Activated CD8-positive, alpha-beta T cell treated with anti-CD3 and anti-CD28 coated beads, Interleukin-2, amount 10 ng/mL, durations not matched to agents 7 days and 5 days (primary cell): ENCODE measurements at places on chromosomes 1 and 21. TPM values are rescaled to one million over a fixed set of nuclear protein-coding genes. Genes with fewer than 3 reads are reported as not detected.

GRCh38 chr1:171901245-171901644 is 59.9 kb downstream of the DNM3 start:
- no peak for DNase-seq
- peaks cover 6% of the 10 kb centered on the region for H3K4me1 ChIP-seq
- H3K27ac ChIP-seq = no peak overlapping the region
- no peaks in the 10 kb centered on the region for H3K27me3 ChIP-seq
- no peaks in the 10 kb centered on the region for H3K36me3 ChIP-seq

- no peak overlapping the region for H3K27ac ChIP-seq
- DNase-seq = no peak
- H3K4me1 ChIP-seq = no peaks in the 10 kb centered on the region
- no peak overlapping the region for H3K4me3 ChIP-seq
Observed at GRCh38 chr1:20551161-20551560, 1.2 kb upstream of the FAM43B start.

DNA sequence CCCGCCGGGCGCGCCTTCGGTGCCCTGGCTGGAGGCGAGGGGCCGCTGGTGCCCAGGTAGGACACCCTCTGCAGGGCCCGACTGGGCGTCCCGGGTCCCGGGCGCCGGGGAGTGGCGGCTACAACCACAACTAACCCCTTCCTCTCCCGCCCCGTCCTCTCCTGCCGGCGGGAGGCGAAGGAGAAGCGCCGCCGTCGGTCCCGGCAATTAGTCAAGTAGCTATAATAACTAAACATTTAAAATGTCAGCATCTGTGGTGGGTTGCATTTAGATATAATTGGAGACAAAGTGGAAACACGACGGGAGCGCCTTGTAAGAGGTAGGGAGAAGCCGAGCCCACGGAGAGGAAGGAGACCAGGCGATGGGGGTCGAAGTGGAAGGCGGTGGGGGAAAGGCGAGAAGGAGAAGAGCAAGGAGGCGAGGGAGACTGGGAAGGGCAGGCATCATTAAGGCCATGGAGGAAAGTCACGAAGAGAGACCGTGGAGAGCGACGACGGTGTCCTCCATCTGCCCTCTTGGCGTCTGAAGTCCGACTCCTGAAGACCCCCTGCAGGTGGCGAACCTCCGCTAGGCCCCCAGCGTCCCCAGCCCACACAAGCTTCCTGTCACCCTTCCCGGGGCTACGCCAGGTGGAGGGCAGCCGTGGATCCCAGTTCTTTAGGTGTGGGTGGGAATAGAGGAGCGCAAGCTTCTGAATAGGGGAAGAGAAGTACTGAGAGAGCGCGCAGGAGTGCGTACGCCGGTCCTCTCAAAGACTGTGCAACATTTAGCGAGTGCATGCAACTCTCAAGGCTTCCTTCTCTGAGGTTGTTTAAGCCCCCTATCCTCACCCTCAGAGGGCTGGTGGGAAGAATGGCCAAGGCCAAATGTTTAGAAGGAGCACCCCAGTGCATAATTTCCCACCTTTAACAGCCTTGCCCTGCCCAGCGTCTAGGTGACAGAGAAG is 1.6 kb downstream of the CNIH3 start:
- peaks cover 62% of the 10 kb centered on the region for H3K27me3 ChIP-seq
- H3K4me1 ChIP-seq = peaks cover 24% of the 10 kb centered on the region
- H3K27ac ChIP-seq = no peak overlapping the region
- H3K36me3 ChIP-seq = peaks cover 9% of the 10 kb centered on the region
- peak overlapping the region; percentile 52 for H3K4me3 ChIP-seq

DNA sequence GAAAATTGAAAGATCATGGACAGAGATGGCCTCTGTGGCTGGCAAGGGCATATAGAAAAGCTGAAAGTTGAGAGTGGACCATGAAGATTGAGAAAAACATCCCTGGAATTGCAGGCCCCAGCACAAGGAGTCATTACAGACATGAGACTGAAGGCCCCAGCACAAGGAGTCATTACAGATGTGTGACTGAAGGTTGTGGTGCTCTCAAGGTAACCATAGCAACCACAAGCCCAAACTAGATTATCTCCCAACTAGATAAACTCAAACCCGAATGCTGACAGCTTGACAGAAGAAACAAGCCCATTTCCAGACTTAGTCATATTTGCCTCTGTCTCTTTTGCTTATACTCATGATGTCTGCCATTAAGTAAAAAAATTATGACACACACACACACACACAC is 1252.1 kb upstream of the ADGRL4 start:
- H3K4me1 ChIP-seq = no peaks in the 10 kb centered on the region
- no peak for DNase-seq
- H3K36me3 ChIP-seq = no peaks in the 10 kb centered on the region

DNA sequence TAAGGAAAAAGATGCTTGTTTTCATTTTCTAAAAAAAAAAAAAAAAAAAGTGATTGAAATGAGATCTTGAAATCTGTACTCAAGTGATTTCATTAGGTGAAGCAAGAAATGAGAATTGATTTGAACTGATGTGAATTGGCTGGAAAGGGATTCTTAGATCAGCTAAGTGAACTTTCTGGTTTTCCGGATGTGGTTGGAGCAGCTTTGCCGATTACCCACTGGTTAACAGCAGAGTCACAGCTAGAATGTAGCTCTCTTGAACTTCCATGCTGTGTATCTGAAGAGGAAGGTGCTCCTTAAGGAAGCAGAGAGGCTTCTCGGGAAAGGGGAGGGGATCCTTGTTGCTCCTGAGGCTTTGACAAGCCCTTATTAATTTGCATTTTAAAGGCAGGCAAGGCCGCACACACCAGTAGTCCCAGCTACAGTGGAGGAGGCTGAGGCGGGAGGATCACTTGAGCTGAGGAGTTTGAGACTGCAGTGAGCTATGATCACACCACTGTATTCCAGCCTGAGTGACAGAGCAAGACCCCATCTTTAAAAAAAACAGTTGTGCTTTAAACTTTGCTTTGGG is 28.7 kb upstream of the PWP2 start:
- peak overlapping the region; percentile 6 for H3K4me3 ChIP-seq
- peaks cover 73% of the 10 kb centered on the region for H3K4me1 ChIP-seq
- no peak for DNase-seq
- H3K27me3 ChIP-seq = no peaks in the 10 kb centered on the region
- peaks cover 84% of the 10 kb centered on the region for H3K36me3 ChIP-seq
- H3K27ac ChIP-seq = peak overlapping the region; percentile 80

GRCh38 chr1:241934201-241934848 is 23.2 kb upstream of the BECN2 start:
- no peaks in the 10 kb centered on the region for H3K36me3 ChIP-seq
- no peak for DNase-seq
- no peak overlapping the region for H3K4me3 ChIP-seq
- no peaks in the 10 kb centered on the region for H3K27me3 ChIP-seq
- H3K27ac ChIP-seq = no peak overlapping the region
- H3K4me1 ChIP-seq = no peaks in the 10 kb centered on the region

- peaks cover 2% of the 10 kb centered on the region for H3K36me3 ChIP-seq
- H3K4me1 ChIP-seq = peaks cover 19% of the 10 kb centered on the region
- H3K4me3 ChIP-seq = no peak overlapping the region
- H3K27ac ChIP-seq = no peak overlapping the region
- H3K27me3 ChIP-seq = no peaks in the 10 kb centered on the region
Observed at GRCh38 chr1:183604815-183605214, 14.6 kb upstream of the NCF2 start.

DNA sequence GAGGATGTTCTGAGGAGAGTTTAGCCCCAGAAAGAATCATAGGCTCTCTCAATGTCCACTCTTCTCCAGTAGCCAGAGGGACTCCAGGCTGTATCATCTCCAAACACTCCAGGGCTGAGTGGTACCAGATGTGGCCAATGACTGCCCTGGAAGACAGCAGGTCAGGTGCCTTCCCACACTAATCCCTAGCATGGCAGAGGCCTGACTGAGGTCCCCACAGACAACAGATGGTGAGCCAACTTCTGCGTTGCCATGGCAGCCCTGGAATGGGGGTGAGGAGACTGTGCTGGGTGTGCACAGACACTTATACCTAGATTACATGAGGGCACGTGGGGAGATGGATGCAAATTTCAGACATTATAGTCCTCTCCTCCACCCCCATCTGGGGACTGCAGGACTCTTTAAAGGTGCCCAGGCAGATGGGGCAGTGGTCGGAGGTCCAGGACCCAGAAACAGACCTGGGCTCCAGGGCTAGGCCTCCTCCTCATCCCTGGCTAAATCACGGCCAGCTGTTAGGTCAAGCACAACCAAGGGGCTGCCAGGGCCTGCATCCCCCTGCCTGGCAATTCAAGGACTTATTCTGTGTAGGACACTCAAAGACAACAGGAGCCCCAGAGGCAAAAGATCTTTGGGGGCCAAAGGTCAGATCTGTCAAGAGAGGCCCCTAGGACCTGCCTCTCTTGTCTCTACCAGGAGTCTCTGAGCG is 42.9 kb downstream of the CAMK2N1 start:
- H3K27me3 ChIP-seq = peaks cover 3% of the 10 kb centered on the region
- no peak overlapping the region for H3K4me3 ChIP-seq
- no peaks in the 10 kb centered on the region for H3K36me3 ChIP-seq

DNA sequence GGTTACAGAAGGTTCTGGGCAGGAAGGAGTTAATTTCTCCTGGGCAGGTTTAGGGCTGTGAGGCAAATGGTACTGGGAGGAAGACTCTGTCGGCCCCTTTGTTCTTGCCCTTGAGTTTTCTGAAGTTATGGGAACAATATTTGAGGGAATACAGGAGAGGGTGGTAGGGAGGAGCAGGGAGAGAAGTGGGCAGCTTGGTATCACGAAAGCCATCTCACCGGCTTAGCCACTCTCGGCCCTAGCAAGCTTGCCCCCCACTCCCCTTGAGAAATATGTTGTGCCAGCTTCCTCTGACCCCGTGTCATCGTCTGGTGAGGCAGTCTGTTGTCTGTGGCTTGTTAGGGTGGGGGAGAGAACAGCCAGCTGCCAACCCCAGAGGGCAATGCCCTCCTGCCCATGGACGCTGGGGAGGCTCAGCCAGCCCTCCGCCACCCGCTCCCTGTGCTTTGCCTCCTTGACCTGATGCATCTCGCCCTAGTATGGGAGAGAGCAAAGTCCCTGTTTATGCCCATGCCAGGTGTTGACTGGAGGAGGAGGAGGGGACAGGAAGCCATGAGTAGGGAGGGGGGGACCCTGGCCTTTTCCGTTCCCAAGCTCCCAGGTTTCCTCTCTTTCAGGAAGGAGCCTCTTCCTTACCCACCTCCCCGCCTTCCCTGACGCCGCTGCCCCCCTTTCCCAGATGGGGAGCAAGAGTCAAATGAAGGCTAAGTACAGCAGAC is 1.2 kb downstream of the EFNA1 start:
- H3K4me1 ChIP-seq = peaks cover 30% of the 10 kb centered on the region
- peaks cover 43% of the 10 kb centered on the region for H3K27me3 ChIP-seq
- H3K4me3 ChIP-seq = no peak overlapping the region
- no peak overlapping the region for H3K27ac ChIP-seq

GRCh38 chr1:105100102-105100501 is 1350.4 kb downstream of the AMY1C start:
- H3K4me3 ChIP-seq = no peak overlapping the region
- H3K27ac ChIP-seq = no peak overlapping the region
- no peaks in the 10 kb centered on the region for H3K27me3 ChIP-seq
- H3K36me3 ChIP-seq = no peaks in the 10 kb centered on the region

DNA sequence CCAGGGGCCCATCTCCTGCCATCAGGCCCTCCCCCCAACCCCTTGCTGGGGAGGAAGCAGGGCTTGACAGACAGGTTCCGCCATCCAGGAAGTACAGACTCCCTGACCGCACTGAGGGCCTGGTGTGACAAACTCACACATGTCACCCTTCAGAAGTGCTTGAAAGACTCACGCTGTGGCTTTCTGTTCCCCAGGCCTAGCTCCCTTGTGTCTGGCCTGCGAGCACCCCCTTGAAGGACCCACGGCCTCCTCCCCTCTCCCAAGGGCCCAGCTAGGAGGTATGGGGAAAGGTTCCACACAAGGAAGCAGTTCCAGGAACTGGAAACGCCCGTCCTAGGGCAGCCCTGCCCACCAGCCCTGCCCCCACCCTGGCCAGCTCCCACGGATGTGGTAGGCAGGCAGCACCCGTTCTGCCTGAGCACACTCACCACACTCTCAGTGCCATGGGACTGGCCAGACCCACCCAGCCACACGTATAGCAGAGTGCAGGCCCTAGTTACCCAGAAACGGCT is 26.7 kb downstream of the SLC2A1 start:
- peaks cover 99% of the 10 kb centered on the region for H3K4me1 ChIP-seq
- peak overlapping the region; percentile 97 for H3K27ac ChIP-seq
- peak; percentile 93 for DNase-seq

- no peak overlapping the region for H3K4me3 ChIP-seq
- H3K36me3 ChIP-seq = peaks cover 4% of the 10 kb centered on the region
- no peaks in the 10 kb centered on the region for H3K27me3 ChIP-seq
- H3K27ac ChIP-seq = no peak overlapping the region
- DNase-seq = no peak
Observed at GRCh38 chr1:59453297-59453968, 156.5 kb downstream of the FGGY start.

DNA sequence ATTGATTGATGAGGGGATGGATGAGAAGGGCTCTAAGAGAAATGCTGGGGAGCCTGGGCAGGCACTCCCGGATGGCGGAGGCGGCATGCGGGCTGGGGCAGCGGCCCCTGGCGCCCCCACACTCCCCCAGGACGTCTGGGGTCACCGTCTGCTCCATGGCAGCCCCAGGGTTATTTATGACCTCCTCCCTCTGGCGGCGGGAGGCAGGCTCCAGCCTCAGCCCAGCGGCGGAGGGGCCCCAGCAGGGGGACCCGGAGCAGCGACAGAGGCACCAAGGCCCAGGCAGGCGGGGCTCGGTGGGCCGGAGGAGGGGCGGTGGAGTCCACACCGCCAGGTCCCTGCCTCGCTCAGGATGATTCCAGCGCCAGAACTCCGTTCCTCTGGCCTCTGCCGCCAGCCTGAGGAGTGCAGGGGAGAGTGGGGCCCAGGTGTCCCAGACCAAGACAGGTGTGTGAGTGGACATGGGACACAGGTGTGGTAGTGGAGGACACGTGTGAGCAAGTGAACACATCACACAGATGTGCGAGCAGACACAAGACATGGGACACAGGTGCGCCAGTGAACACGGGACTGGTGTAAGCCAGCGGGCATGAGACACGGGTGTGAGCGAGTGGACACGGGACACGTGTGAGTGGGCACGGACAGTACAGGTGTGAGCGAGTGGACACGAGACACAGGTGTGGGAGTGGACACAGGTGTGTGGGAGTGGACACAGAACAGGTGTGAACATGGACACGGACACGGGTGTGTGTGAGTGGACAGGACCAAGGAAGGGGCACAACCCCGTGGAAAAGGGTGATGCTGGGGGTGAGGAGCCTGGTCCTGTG is 2.5 kb upstream of the SAMD11 start:
- no peak overlapping the region for H3K27ac ChIP-seq
- peaks cover 42% of the 10 kb centered on the region for H3K27me3 ChIP-seq
- no peaks in the 10 kb centered on the region for H3K36me3 ChIP-seq
- peaks cover 18% of the 10 kb centered on the region for H3K4me1 ChIP-seq
- DNase-seq = no peak

GRCh38 chr1:219066631-219067349 is 106.9 kb upstream of the LYPLAL1 start:
- no peak overlapping the region for H3K4me3 ChIP-seq
- H3K27ac ChIP-seq = no peak overlapping the region
- no peak for DNase-seq

The LCE1E gene
- total RNA-seq = not detected

The RGS13 gene
- total RNA-seq = not detected

The IGFN1 gene
- total RNA-seq = not detected

The FTCD gene
- total RNA-seq = 0.37 TPM

The GBP4 gene
- 51.0 TPM for total RNA-seq

The MAB21L3 gene
- not detected for total RNA-seq

The LIPI gene
- total RNA-seq = not detected
